Mucosa of descending colon (tissue), 3 donors: ENCODE measurements at places on chromosomes 6 and 20. TPM values are rescaled to one million over a fixed set of nuclear protein-coding genes. Genes with fewer than 3 reads are reported as not detected.
A peak's percentile ranks its signal among the peaks of the same experiment; 100 is the strongest.

GRCh38 chr6:16725145-16725864 lies 36.0 kb downstream of the ATXN1 start:
- peak; percentile 0 for DNase-seq

DNA sequence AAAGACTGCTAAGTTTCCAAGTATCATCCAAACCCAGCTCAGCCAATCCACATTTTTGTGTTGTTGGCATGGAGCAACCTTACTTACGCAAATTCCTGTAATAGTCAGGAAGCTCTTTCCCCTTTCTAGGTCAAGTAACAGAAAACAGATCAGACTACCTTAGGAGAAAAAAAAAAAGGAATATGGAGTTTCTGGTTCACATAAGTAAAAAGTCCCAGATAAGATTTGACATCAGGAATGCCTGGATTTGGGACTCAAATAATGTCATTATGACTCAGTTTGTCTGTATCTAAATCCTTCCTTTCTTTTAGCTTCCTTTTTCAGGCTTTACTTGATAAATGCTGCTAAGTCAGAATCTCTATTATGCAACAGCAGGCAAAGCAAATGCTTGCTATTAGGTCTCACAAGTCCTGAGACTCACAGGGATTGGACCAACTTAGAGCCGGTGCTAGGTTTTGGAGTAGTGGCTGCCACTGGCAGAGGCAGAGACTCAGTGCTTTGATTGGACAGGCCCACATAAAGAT lies 44.5 kb downstream of the NCOA7 start:
- no peak for DNase-seq

The TRIM31 gene
- total RNA-seq = 202 TPM

DNA sequence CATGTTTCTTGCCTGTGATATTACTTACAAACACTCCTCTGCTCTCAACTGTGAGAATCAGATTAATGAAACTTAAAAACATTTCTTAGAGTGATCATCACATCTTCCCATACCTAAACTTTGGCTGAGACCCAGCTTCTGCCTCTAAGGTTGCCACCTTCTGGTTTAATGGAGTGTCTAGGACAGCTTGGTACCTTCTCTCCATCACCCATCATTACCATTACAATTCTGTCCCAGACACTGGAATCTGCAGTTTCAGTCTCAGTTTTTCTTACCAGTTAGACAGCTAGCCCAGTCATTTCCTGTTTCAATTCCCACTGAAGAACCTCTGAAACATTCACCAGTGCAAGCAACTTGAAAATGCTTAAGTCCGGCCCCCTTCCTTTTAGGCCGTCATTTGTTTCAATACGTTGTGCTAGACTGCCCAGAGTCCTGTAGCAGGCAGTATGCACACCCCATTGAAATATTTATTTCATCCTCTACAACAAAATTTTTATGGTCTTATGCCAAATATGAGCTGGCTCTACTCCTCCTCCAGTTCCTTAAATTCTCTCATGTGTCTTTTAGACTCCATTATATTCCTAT lies 107.0 kb upstream of the FOXO3 start:
- DNase-seq = peak; percentile 9

- DNase-seq = no peak
Observed at GRCh38 chr6:88480816-88481215, 314.7 kb upstream of the CNR1 start.

- DNase-seq = no peak
Observed at GRCh38 chr6:87551799-87552198, 38.0 kb downstream of the RARS2 start.

DNA sequence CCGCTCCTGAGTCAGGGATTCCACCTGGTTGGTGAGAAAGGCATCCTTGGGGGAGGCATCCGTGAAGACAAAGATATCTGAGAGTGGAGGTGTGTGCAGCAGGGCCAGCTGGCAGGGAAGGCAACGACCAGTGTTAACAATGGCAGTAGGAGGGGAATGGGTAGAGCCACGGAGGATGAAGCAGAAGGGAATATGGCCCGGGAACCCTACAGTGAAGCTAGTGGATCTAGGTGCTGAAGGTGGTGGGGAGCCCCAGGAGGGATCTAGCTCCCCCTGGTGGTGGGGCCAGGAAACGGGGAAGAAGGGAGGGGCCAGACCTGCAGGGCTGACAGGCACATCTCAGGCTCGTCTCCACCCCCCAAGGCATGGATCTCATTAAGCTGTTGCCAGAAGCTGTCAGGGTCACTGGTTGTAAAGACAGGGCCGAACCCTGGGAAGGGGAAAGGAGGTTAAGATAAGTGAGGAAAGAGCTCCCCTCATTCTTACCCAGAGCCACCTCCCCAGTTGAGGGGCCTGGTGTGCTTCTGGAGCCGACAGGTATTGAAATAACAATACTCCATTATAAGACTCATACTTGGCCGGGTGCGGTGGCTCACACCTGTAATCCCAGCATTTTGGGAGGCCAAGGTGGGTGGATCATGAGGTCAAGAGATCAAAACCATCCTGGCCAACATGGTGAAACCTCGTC lies 7.3 kb downstream of the VWA7 start:
- peak; percentile 95 for DNase-seq

DNA sequence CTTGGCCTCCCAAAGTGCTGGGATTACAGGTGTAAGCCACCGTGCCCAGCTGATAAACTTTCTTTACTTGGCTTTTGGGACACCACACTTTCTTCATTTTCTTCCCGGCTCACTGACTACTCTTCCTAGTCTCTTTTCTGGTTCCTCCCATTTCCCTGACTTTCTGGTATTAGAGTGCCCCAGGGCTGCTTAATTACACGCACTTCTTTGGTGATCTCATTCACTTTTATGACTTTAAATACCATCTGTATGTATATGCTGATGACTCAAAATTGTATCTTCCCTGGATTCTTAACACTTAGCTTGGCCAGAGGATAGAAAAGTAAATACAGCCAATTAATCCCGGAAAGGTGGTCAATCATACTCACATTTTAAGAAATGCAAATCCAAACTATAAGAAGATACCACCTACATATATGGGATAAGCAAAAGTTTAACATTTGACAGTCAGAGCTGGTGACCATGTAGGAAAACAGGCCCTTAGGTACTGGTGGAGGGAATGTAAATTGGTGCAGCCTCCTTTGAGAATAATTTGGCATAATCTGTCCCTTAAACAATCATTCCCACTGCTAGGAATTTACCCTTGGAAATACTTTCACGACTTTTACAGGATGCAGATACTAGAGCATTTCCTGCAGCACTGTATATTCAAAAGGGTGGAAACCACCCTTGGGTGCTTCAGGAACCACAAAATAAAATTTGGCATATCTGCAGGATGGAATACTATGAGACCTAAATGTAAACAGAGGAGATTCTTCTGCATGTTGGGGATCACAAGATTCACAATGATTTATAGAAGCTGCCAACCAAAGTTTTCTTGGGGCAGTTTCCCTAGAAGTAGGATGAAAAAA lies 9.4 kb upstream of the NANP start:
- no peak for DNase-seq

DNA sequence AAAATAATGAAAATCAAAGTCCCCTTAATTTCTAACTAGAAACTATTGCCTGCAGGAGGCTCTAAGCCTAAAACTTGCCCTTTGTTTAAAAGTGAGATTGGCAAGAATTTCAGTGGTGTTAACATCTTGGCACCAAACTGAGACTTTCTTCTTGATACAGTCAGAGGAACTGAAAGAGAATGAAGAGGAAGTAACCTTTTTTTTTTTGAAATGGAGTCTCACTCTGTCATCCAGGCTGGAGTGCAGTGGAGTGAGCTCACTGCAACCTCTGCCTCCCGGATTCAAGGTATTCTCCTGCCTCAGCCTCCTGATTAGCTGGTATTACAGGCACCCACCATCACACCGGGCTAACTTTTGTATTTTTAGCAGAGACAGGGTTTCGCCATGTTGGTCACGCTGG lies 3.6 kb downstream of the DOP1A start:
- DNase-seq = peak; percentile 23

- DNase-seq = no peak
Observed at GRCh38 chr20:12061466-12061865, 143.8 kb downstream of the BTBD3 start.

- no peak for DNase-seq
Observed at GRCh38 chr6:143125455-143125854, 64.8 kb downstream of the AIG1 start.

GRCh38 chr6:135655055-135655454 lies 157.5 kb upstream of the AHI1 start:
- DNase-seq = no peak

- no peak for DNase-seq
Observed at GRCh38 chr6:150403458-150404246, 34.8 kb downstream of the IYD start.

The SLA2 gene
- total RNA-seq = 1.6 TPM

DNA sequence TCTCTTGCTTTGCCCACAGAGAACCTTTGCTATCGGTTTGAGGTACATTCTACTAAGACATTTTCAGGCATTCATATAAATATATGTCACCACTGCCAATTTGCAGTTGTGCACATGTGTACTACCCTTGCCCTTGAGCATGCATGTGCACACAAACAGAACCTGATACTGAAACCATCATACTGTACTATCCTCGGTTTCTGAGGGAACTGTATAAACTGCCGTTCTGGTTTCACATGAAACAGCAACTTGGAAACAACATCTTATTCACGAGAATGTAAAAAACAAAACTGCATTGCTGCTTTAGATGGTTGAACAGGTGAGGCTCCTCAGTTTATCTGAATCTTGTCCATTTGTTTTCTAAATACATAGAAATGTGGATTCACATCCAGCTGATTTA lies 151.2 kb upstream of the TMEM170B start:
- no peak for DNase-seq

The PROKR2 gene
- not detected for total RNA-seq

DNA sequence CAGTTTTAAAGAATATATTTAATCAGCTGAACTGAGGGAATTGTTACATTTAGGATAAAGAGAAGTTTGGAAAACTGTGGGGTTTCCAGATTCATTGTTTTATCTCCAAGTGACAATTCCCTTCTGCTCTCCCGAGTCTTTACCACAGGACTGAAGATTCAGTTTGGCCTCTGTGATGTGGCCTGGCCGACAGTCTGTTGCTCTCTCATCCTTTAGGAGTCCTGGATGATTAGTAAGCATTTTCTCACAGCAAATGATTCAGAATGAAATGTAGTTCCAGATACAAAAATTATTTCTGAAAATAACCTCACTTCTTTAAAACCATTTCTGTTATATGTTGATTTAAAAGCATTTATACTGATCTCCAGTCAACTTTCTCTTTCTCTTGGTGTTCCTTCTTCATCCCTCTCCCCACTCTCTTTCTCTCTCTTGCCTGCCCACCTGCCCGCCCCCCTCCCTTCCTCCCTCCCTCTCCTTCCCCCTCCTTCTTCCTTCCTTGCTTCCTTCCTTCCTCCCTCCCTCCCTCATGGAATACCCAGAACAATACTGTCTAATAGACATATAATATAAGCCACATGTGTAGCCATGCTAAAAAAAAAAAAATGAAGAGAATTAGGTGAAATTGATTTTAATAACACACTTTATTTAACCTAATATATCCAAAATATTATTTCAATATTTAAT lies 254.9 kb downstream of the PRL start:
- no peak for DNase-seq

DNA sequence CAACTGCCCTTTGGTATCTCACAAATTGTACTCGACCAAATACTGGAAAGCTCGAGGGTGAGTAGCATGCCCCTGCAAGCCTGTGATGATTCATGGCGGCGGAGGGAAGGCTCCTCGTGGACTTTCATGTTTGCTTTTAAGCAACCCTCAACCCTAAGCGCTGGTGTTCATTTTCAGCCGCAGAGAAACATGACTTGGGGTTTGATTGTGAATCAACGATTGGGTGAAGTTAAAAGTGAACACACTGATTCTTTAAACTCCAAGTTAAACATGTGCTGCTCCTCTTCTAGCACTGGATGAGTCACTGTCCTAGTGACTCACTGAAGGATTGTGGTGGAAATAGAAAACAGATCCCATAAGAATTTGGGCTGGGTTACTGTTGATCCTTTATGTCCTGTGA lies 8.3 kb downstream of the CD109 start:
- no peak for DNase-seq

The FAM83D gene
- total RNA-seq = 13.1 TPM

- no peak for DNase-seq
Observed at GRCh38 chr20:10255846-10256245, 37.2 kb downstream of the SNAP25 start.

- DNase-seq = no peak
Observed at GRCh38 chr6:168649209-168649608, 208.2 kb downstream of the SMOC2 start.

DNA sequence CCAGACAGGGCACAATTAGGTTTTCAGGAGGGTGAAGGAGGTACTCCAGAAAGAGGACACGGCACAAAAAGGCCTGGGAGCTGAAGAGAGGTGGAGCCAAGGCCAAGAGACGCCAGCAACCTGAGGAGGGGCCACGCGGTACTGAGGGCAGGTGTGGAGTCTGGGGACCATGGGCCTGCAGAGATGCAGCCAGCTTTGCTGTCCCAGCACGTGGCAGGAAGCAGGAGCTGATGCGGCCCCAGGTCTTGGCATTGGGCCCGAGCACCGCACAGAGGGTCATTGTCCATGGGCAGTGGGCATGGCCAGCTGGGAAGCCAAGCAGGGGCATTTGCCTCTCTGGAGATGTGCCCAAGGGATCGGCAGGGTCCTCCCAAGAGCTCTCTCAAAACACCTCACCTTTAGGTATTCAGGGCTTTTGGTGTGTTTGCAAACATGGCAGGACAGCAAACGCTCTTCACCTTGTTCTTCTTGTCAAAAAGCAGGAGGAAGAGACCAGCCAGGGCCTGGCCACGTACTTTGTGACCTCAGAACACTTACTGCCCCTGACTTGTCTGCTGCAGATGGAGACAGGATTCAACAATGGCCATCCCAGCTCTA lies 1.4 kb upstream of the BPIFB1 start:
- DNase-seq = no peak

The VSTM2L gene
- total RNA-seq = 0.81 TPM

DNA sequence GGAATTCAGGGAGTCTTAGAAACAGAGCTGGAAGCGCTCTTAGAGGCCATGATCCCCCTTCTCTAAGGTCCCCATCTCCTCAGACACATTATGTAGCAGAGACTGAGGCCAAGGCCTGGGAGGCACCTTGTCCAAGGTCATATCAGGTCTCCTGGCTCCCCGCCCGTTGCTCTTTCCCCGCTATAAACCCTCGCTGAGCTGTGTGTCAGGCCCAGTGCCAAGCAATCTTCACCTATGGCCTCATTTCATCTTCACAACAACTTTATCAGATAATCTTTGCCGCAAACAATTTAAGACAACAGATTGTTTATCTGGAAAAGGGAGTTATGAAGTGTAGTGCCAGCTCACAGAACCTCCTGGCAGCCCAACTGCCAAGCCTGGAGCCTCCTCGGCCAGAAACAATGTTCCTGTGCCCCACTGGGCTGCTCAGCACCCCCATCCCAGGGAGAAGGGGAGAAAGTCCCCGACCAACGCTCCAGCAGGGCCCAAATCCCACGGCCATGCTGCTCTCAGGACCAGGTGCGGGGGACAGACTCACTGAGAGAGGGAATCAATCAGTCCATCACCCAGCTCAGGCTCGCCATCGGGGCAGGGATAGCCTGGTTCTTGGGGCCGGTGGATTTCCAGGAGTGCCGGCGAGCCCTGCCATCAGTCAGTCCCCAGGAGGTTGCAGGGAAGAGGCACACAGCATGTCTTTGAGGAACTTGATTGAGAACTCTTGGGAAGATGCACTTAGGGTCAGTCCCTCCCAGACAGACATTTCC lies 16.9 kb upstream of the FANCE start:
- DNase-seq = peak; percentile 96
